ENCODE measurements at places on chromosomes 2 and 18. TPM values are rescaled to one million over a fixed set of nuclear protein-coding genes. Genes with fewer than 3 reads are reported as not detected.

The AKAIN1 gene
- total RNA-seq, result 0.75 TPM

- no peak for DNase-seq
Observed at GRCh38 chr2:196959734-196960338, 33.3 kb upstream of the PGAP1 start.

GRCh38 chr2:10447895-10448575 is at the start of gene ODC1:
Gene ODC1 (minus strand): TSS chr2:10448327. CDS start chr2:10445032, 3,295 bp downstream.
- peak; percentile 95 for DNase-seq

DNA sequence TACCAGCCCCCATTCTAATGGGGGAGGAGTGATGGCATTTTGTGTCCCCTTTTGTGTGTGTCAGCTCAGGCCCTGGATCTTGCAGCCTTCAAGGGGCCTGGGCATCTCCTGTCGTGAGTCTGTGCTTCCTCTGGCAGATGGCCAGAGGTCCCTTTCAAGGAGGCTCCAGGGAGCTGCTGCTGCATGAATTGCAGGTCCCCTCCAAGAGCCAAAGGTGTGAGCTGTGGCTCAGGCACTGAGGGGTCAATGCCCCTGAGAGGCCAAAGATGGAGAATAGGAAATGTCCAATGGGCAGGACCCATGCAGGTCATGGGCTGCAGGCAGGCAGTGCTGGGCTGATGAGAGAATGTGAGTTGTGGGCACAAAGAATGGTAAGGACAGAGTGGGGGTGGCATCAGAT is 10.4 kb downstream of the MAB21L4 start:
- no peak for DNase-seq

DNA sequence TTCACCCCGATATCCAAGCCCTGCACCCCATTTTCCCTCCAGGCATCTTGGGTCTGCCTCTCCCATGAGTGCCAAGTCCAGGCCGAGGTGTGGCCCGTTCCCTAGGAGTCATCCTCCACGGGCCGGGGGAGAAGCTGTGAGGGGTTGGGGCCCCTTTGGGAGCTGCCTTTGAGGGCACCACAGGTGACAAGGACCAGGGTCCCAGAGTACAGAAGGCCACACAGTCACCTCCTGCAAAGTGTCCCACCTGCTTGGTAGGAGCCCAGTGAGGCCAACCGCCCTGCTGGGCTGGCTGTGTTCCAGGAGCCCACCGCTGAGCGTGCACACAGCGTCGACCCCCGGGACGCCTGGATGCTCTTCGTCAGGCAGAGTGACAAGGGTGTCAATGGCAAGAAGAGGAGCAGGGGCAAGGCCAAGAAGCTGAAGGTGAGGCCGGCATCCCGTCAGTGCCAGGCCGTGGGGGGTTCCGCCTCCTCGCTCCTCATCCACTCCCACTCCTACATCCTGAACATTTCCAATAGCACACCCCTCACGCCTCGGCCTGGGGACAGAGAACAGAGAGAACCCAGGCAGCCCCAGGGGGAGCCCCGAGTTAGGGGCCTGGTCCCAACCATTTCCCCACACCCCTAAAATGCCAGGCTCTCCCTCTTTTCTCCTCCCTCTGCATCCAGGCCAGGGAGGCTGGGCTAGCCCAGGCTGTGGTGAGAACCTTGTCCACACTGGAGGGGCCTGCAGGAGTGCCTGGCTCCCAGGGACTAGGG is 2.7 kb downstream of the ERFE start:
- no peak for DNase-seq

GRCh38 chr2:231917280-231918066 is 8.7 kb downstream of the NPPC start:
- DNase-seq, result no peak

DNA sequence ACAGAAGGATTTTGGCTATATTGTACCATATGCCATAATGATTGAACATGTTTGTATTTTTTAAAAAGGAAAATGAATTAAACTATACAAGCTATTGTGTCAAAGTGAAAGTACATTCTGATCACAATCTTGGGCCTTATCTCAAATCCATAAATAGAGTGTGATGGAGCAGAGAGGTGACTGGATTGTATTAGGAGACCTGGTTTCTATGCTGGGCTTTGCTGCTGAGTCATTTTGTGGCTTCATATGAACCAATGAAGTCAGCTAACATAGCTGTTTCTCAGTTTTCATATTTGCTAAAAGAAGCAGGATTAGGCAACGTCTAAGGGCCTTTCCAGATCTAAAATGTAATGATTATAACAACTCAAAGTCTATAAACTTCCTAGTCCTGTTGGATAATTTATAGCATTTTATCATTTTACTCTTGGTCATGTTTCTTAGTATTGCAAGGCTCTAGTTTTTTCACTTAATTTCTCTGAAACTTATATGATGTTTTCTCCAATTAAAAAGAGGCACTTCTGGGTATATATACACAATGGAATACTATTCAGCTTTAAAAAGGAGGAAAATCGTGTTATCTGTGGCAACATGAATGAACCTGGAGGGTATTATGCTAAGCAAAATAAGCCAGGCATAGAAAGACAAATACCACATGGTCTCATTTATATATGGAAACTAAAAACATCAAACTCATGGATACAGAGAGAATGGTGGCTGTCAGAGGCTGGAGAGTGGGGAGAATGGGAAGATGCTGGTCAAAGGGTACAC is 112.3 kb downstream of the MEP1B start:
- DNase-seq, result no peak

The CRYGD gene
- total RNA-seq, result not detected

The ACVR1C gene
- total RNA-seq, result 2.5 TPM

The PAX3 gene
- total RNA-seq, result not detected

DNA sequence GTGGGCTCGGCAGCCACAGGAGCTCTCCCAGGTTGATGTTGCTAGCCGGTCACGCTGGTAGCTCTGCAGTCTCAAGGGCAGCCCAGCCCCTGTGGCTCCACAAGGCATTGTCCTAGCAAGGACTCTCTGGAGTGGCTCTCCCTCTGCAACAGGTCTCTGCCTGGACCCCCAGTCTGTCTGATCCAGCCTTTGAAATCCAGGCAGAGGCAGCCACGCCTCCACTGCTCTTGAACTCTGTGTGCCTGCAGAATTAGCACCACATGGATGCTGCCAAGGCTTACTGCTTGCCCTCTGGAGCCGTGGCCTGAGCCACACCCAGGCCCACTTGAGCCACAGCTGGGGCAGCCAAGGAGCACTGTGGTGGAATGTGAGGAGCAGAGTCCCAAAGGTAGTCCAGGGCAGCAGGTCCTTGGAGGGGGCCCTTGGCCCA is 43.0 kb upstream of the FAHD2A start:
- no peak for DNase-seq

DNA sequence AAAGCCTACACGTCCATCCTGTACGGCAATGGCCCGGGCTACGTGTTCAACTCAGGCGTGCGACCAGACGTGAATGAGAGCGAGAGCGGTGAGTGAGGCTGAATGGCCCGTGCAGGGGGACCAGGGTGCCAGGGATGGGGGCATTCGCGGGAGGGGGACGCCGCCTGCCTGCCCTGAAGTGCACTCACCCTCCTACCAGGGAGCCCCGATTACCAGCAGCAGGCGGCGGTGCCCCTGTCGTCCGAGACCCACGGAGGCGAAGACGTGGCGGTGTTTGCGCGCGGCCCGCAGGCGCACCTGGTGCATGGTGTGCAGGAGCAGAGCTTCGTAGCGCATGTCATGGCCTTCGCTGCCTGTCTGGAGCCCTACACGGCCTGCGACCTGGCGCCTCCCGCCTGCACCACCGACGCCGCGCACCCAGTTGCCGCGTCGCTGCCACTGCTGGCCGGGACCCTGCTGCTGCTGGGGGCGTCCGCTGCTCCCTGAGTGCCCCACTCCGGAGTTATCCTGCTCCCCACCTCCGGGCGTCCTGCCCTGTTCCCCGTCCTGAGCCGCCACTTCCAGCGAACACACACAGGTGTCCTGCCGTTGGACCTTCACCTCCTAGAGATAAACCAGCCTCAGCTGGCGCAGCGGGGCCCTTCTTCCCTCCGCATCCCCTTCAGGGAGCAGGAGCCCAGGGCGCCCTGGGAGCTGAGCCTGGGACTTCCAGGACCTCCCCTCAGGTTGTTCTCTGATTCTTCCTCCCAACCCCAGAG is 2.9 kb downstream of the ALPI start:
- DNase-seq, result no peak

The GPR75 gene
- total RNA-seq, result 5.4 TPM

DNA sequence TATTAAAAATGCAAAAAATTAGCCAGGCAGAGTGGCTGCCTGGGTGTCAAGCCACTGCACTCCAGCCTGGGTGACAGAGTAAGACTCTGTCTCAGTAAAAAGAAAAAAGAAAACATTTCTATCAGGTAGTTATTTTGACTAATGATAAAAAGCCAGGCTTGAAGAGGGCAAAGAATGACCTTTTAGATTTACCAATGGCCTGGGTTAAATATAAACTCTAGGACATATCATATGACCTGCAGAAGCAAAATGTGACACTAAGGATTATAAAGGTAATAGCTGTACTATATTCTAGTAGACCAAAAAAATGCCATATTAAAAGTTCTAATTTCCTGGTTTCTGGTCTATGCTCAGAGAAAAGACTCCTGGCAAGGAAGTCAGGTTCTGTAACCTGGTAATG is 16.1 kb upstream of the STAMBP start:
- DNase-seq, result no peak

DNA sequence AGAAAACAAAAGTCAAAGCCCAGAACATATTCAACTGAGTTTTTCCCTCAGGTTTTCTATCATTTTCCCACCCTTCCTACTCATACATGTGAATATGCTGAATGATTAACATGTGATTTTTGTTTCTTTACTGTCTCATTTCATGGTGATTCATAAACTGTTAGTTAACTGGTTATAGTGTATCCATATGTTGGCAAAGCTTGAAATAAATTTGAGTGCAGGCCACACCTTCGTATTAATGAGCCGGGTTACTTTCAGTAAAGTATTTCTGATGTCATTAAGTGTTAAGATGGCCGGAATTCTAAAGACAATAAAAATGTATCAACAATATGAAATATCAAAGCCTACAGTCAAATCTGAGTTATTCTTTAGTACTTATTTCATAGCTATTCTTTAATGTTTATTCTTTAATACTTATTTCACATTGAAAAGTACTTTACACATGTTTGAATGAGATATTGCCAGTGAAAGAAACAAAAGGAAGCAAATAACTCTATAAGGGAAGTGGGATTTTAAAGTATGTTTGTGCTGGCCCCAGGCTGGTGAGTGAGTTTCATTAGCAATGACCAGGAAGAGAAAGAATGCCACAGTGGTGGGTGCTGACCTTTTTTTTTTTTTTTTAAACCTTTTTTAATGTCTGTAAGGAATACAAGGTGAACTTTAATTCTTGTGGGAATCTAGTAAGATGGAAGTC is 178.6 kb downstream of the NEDD4L start:
- DNase-seq, result no peak

The RAX gene
- not detected for total RNA-seq

DNA sequence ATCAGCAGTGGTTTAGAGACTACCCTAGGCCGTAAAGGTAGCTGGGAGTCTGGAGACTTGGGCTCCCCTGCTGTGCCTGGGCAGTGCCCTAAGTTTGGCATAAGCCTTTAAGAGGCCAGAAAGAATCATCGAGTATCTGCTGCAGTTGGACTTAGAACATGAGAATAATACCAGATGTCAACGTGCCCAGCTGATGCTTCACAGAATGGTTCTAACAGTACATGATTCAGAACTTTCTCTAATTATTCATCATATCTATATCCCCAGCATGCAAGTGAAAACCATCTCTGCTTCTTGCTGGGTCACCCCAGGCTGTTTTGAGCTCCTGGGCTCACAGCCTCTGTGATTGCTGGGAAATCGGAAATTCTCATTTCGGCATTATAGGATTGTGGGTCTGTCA is 118.1 kb downstream of the NCK2 start:
- no peak for DNase-seq

DNA sequence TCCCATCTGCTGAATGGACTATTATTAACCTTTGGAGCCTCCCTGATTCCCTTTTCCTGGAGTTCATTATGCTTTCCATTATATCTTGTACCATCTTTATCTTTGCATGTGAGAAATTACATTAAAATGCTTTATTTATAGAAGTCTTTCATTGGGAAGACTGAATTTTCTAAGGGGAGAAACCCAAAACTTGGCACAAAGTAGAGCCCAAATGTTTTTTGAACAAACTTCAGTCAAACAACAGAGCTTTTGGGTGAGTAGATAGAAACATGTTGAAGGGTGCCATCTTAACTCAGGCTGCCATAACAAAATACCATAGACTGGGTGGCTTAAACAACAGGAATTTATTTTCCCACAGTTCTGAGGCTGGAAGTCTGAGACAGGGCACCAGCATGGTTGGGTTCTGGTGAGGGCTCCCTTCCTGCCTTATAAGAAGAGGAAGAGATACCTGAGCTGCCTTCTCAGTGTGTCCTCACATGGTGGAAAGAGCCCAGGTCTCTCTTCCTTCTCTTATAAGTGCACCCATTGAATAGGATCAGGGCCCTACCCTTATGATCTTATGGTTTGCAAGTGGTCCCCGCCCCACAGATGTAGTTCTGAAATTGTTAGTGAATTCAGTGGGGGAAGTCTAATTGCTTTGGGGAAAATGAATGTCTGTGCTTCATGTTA is 19.2 kb downstream of the RALB start:
- DNase-seq, result no peak

The NT5DC4 gene
- 1.2 TPM for total RNA-seq

GRCh38 chr2:135555311-135555710 is 24.0 kb downstream of the R3HDM1 start:
- DNase-seq, result no peak

- no peak for DNase-seq
Observed at GRCh38 chr2:238568455-238569440, 142.0 kb downstream of the ASB1 start.

The C2orf74 gene
- total RNA-seq, result 3.5 TPM

- no peak for DNase-seq
Observed at GRCh38 chr2:34719206-34719605, 1120.1 kb upstream of the FAM98A start.

The RFTN2 gene
- 4.2 TPM for total RNA-seq

- DNase-seq, result no peak
Observed at GRCh38 chr2:152549423-152549822, 167.8 kb downstream of the PRPF40A start.

The PMS1 gene
- total RNA-seq, result 9.8 TPM

The FAM237A gene
- total RNA-seq, result not detected

DNA sequence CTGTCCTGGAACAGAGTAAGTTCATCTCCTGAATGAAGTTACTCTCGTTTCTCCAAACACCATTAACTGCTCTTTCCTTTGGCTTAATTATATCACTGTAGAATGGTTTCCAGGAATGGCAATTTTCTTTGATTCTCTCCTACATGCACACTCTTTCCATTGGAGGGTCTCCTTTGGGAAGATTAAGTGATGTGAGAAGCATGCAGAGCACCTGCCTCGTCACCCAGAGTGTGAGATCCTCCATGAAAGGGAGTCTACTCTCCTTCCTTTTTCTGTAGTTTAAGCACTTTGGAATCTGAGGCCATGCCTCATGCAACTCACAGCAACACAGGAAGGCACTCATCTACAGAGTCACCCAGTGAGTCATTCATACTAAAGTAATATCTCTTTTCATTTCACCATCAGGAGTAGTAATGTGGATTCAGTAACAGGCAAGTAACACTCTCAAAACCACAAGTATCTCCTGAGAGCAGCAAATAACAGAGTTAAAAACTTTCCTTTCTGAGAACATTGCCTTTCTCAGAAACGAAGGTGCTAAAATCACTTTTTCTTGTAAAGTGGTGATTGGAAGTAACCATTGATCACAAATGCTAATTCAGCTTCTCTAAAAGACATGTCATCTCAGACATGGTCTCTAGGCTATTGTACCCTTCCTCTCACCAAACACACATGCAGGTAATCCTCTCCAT is 52.8 kb upstream of the IL1RL1 start:
- DNase-seq, result no peak

- DNase-seq, result no peak
Observed at GRCh38 chr2:30454571-30454970, 7.5 kb downstream of the LCLAT1 start.

GRCh38 chr2:120820953-120821279 is 85.2 kb downstream of the GLI2 start:
- DNase-seq, result no peak

- no peak for DNase-seq
Observed at GRCh38 chr2:35160871-35161270, 1194.7 kb upstream of the CRIM1 start.

The CRYBA2 gene
- not detected for total RNA-seq

Data from liver (tissue), 10 donors.